Activated naive CD4-positive, alpha-beta T cell treated with Interleukin-2 at 50 U/mL for 16 hours (primary cell): ENCODE measurements at places on chromosomes 7 and 10.

- DNase-seq: no peak
Observed at GRCh38 chr10:119377451-119377957, 165.0 kb downstream of the RGS10 start.

- no peak for DNase-seq
Observed at GRCh38 chr7:14195079-14195478, 205.6 kb upstream of the ETV1 start.

- DNase-seq: no peak
Observed at GRCh38 chr7:77528368-77528767, 8.7 kb upstream of the PTPN12 start.

- no peak for DNase-seq
Observed at GRCh38 chr7:29372351-29373090, 177.9 kb downstream of the CHN2 start.

GRCh38 chr7:95545007-95545615 is 51.2 kb downstream of the PDK4 start:
- no peak for DNase-seq

- DNase-seq: no peak
Observed at GRCh38 chr10:79079054-79079397, 10.3 kb downstream of the ZMIZ1 start.

DNA sequence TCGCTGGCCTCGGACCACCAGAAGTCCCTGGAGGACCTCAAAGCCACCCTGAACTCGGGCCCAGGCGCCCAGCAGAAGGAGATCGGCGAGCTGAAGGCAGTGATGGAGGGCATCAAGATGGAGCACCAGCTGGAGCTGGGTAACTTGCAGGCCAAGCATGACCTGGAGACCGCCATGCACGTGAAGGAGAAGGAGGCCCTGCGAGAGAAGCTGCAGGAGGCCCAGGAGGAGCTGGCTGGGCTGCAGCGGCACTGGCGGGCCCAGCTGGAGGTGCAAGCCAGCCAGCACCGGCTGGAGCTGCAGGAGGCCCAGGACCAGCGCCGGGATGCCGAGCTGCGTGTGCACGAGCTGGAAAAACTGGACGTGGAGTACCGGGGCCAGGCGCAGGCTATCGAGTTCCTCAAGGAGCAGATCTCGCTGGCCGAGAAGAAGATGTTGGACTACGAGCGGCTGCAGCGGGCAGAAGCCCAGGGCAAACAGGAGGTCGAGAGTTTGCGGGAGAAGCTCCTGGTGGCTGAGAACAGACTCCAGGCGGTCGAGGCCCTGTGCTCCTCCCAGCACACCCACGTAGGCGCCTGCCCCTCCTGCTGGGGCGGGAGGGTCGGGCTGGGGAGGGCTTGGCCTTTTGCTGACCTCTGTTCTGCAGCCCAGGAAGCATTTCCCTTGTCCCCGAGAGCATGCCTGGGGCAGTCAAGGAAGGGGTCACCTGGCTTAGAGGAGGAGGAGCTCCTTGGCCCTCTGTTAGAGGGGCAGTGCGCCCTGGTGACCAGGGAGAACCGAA is 77.3 kb upstream of the GTF2IRD1 start:
- no peak for DNase-seq

DNA sequence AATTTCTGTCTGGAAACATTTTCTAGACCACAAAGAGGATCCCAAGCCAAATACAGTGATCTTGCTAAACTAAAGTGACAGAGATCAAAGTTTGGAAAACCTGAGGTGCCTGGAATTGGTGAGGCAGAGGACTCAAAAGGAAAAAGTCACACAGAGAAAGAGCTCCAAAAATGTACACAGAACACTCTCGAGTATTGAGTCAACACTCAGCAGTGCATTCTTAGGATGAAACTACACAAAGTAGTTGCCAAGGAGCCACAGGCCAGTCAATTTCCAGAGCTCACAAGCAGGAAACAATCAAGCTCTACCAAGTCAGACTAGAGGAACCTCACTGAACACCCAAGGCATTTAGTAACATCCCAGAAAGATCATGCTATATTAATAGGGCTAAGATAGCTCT is 61.3 kb downstream of the MICU1 start:
- no peak for DNase-seq

GRCh38 chr10:78524342-78524741 is 490.7 kb downstream of the RPS24 start:
- no peak for DNase-seq

GRCh38 chr10:114259824-114260223 is 20.8 kb downstream of the VWA2 start:
- no peak for DNase-seq
